ENCODE measurements at places on chromosomes 16 and 17.

DNA sequence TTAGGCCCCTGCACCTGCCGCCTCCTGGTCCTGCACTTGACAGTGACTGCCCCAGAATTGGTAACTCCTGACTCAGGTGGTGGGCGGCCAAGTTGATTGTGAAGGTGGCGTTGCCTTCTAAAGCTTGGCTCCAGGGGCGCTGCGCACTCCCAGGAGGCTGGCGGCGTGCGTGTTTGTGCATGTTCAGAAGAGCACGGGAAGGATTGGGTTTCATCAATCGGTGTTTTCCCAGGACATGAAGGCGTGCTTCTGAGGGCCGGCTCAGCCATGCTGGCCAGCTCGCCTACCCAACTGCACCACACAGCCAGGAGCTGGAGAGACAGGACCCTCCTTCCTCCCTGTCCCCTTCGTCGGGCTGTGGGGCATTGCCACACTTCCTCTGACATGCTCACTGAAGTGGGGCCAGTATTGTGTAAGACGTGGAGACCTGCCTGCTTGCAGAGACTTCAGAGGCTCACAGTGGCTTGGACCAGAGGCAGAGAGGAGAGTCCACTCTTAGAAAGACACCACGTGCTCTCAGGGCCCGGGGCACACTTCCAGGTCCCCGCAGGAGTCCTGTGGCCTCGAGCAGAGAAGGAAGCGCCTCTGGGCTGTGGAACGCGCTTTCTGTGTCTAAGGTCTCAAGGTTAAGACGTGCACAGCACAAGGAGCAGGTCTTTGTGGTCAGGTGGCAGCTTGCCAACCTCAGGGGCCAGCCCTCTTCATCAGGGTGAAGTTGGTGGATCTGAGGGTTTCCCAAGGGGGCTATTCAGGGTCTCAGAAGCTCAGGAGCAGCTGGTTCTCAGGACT lies 2.8 kb downstream of the RAB40C start:
- H3K4me1 ChIP-seq: peaks cover 9% of the 10 kb centered on the region
- no peak overlapping the region for H3K27ac ChIP-seq
- H3K36me3 ChIP-seq: no peaks in the 10 kb centered on the region
- DNase-seq: no peak
- no peaks in the 10 kb centered on the region for H3K27me3 ChIP-seq

DNA sequence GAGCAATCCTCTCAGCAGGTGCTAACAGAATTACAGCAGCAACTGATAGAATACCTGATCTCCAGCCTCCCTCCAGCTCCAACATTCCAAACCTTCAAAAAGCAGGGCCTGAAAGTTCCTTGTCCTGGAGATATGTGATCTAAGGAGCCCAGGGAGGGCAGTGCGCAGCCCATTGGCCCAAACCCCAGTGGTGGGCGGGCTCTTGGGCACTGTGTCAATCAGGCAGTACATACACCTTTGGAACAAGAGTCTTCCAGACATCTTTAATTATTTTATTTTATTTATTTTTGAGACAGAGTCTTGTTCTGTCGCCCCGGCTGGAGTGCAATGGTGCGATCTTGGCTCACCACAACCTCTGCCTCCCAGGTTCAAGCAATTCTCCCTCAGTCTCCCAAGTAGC lies 24.2 kb downstream of the SLC12A3 start:
- no peaks in the 10 kb centered on the region for H3K36me3 ChIP-seq
- no peak overlapping the region for H3K27ac ChIP-seq
- DNase-seq: no peak
- H3K4me3 ChIP-seq: no peak overlapping the region

GRCh38 chr16:751152-752006 lies 9.2 kb upstream of the MSLN start:
- DNase-seq: no peak
- H3K27ac ChIP-seq: no peak overlapping the region
- H3K4me3 ChIP-seq: no peak overlapping the region
- no peaks in the 10 kb centered on the region for H3K36me3 ChIP-seq
- no peaks in the 10 kb centered on the region for H3K4me1 ChIP-seq
- H3K27me3 ChIP-seq: peaks cover 9% of the 10 kb centered on the region

- H3K4me3 ChIP-seq: no peak overlapping the region
- peaks cover 9% of the 10 kb centered on the region for H3K4me1 ChIP-seq
- peaks cover 3% of the 10 kb centered on the region for H3K36me3 ChIP-seq
- H3K27me3 ChIP-seq: no peaks in the 10 kb centered on the region
- H3K27ac ChIP-seq: peak overlapping the region; percentile 44
Measured at GRCh38 chr17:64653985-64654355, 8.1 kb downstream of the SMURF2 start.

DNA sequence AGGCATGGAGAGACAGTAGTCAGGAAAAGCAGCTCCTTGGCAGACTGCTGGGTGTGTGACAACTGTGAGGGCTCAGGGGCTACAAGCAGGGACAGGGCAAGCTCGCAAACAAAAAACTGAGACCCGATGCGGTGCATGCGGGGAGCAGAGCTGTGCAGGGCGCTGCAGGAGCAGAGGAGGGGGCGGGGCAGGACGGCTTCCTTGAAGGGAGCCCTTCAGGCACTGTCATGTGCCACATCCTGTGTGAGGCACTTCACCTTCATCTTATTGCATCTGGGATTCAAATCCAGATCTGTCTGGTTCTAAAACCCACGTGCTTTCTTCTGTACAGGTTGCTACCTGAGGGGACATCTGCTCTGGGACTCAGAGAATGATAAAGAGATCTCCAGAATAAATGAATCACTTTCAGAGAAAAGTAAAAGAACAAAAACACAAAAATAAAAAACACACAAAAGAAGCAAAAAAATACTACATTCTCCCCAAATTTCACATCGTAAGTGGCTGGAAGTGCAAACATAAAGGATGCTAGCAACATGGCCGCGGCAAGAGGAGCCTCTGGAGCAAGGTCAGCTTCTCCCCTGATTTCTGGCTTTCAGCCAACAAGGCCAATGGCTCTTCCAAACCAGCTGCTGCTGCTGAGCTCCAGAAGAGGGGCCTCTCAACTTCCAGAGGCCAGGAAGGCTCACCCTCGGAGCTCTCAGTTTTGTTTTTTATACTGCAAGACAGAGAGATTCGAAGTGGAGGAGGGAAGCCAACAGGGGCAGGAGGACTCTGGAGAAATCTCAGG lies 14.2 kb downstream of the LYRM9 start:
- no peaks in the 10 kb centered on the region for H3K36me3 ChIP-seq
- no peak overlapping the region for H3K4me3 ChIP-seq
- DNase-seq: no peak
- no peaks in the 10 kb centered on the region for H3K27me3 ChIP-seq

- peaks cover 6% of the 10 kb centered on the region for H3K4me1 ChIP-seq
- no peak overlapping the region for H3K27ac ChIP-seq
- no peaks in the 10 kb centered on the region for H3K36me3 ChIP-seq
- H3K4me3 ChIP-seq: no peak overlapping the region
Measured at GRCh38 chr17:59810894-59811153, 81.9 kb downstream of the TUBD1 start.

GRCh38 chr16:86491640-86492023 lies 18.7 kb upstream of the FOXF1 start:
- H3K4me3 ChIP-seq: no peak overlapping the region
- peaks cover 5% of the 10 kb centered on the region for H3K36me3 ChIP-seq
- peaks cover 10% of the 10 kb centered on the region for H3K4me1 ChIP-seq
- H3K27me3 ChIP-seq: no peaks in the 10 kb centered on the region
- DNase-seq: no peak

- peaks cover 4% of the 10 kb centered on the region for H3K36me3 ChIP-seq
- no peaks in the 10 kb centered on the region for H3K27me3 ChIP-seq
- H3K4me3 ChIP-seq: no peak overlapping the region
- peak overlapping the region; percentile 34 for H3K27ac ChIP-seq
- H3K4me1 ChIP-seq: peaks cover 7% of the 10 kb centered on the region
- DNase-seq: peak; percentile 79
Measured at GRCh38 chr17:75277664-75278071, 6.6 kb upstream of the MIF4GD start.

All from fibroblast of lung (primary cell).